Hepatocyte (in vitro differentiated cells): ENCODE measurements at places on chromosomes 3 and 15. TPM values are rescaled to one million over a fixed set of nuclear protein-coding genes. Genes with fewer than 3 reads are reported as not detected.

Gene TRIM71
- total RNA-seq: 11.5 and 14.5 TPM in 2 replicates

Gene ATP8B4
- 9.5 and 10.1 TPM in 2 replicates for total RNA-seq

Gene HRH1
- 2.9 and 5.1 TPM in 2 replicates for total RNA-seq

Gene TMCO5A
- total RNA-seq: not detected in 2 replicates

Gene DCBLD2
- 27.9 and 30.6 TPM in 2 replicates for total RNA-seq
